ENCODE measurements at places on chromosomes 7 and 10.

- DNase-seq = no peak
These were observed 91.5 kb upstream of the TCERG1L start for GRCh38 chr10:131402771-131403650.

GRCh38 chr10:131260452-131261211 is 50.9 kb downstream of the TCERG1L start:
- no peak for DNase-seq

DNA sequence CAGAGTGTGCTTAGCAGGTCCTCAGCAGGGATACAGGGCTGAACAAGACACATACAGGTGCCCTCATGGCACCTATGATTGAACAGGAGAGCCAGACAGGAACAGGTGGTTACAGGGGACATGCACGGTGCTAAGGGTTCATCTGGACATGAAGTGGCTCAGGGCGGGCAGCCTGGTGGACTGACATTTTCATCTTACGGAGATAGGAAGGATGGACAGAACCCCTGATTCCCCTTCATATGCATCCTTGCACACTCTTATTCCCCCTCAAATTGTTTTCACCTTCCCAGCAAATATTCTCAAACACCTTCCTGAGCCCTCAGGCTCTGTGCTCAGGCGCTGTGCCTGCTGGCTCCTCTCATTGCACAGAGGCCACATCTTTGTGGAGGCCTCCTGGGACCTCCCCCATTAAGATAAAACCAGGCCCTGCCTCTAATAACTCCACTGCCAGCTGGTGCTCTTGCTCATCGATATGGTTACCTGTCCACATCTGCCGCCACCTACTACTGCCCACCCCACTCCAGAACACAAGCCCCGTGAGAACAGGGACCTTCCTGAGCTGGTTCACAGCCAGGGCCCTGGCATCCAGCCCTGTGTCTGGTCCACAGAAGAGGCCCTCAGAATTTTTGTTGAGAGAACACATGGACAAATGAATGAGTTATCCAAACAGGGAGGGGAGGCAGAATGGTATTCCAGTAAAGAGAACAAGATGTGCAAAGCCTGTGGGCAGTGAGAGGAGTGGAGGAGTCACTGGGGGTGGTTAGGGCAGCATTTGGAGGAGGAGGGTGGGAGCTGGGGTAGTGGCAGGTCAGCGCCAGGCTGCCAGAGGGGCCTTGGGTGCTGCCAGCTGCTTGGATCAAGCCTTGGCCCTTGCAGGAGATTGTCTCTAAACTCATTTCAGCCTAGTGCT is 68.9 kb upstream of the AQP1 start:
- no peak for DNase-seq

DNA sequence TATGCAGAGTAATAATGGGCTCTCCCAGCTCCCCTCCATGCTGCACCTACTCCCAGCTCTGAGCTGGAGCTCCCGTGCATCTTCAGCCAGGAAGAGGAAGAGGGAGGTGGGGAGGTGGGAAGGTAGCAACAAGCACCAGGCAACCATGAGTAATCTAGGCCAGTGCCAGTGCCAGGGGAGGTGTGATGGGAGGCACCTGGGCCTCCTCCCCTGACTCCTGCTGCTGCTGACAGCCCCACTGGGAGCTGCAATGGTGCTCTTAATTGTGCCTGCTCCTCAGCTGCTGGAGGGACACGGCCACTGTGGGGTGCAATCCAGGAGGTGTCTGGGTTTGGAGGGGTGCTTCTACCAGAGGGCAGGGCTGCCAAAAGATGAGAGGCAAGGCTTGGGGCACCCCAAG is 243.0 kb downstream of the PLXNA4 start:
- no peak for DNase-seq

DNA sequence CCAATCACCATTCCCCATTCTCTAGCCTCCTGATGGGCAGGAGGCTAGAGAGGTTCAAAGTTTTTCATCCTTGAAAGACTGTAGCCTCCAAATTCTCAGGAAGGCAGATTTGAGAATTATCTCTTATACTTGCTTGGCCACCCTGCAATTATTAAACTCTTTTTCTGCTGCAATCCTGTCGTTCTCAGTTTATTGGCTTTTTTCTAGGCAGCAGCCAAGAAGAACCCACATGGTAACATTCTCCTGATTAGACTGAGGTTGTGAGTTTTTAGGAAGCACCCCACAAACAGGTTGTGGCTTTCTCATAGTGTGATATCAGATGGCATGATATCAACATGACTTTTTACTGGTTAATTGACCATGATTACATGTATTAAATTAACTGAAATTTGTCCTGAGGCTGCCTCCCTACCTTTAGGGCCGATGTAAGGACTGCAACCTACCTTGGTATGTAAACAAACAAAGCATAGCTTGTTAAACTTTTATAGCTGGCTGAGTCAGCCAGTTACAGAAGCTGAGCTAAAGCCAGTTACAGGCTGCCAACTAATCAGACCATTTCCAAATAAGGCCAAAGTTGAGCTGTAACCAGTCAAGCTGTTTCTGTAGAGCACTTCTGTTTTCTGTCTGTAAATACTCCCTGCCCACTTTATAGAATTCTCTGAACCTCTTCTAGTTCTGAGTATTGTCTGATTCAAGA is 3.2 kb upstream of the ZNF248 start:
- DNase-seq = no peak

GRCh38 chr7:74311305-74311744 is 22.1 kb downstream of the CLIP2 start:
- no peak for DNase-seq

DNA sequence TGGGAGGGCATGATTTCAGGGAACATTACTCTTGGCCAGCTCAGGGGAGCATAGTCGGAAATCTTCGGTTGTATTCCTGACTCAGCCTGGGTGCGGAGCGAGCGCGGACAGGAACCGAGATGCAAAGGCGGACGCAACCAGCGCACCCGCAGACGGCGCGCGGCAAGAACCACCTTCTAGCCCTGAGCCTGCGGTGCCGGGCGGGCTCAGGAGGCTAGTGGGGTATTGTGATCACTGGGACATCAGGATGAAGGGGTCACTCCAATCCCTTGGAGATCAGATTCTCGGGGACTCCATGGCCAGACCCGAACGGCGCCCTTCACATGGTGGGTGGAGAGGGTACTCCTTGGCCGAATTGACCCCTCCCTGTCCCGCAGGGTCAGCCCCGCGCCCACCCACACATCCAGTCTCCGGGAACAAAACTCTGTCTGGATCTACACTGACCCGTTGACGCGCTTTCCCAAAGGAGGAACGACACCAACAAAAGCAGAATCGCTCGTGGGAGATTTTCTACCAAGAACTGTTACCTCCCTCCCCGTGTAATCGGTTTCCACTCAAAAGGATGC is 730.5 kb downstream of the ZWINT start:
- DNase-seq = no peak

- peak; percentile 3 for DNase-seq
These were observed 57.6 kb downstream of the SNX10 start for GRCh38 chr7:26349005-26349915.

DNA sequence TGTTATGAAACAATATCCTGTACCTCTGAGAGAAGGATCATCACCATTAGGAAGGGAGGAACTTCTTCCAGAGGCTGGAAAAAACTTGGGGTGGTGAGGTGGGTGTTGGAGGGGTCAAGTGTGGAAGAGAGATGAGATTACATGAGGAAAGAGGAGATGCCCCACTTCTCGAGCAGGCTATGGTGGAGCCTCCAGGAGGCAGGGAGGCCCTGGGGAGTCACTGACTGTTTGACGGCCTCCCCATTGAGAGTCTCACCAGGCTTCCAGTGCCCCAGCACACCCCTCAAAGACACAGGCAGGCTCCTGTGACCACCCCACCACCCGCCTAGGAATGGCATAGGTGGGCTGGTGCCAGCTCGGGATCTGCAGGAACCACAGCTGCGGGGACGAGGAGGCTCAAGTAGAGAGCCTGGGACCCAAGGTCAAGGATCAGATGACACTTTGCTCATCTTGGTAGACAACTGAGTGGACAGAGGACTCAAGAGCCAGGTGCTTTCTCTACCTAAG is 185.3 kb upstream of the GDF10 start:
- no peak for DNase-seq

DNA sequence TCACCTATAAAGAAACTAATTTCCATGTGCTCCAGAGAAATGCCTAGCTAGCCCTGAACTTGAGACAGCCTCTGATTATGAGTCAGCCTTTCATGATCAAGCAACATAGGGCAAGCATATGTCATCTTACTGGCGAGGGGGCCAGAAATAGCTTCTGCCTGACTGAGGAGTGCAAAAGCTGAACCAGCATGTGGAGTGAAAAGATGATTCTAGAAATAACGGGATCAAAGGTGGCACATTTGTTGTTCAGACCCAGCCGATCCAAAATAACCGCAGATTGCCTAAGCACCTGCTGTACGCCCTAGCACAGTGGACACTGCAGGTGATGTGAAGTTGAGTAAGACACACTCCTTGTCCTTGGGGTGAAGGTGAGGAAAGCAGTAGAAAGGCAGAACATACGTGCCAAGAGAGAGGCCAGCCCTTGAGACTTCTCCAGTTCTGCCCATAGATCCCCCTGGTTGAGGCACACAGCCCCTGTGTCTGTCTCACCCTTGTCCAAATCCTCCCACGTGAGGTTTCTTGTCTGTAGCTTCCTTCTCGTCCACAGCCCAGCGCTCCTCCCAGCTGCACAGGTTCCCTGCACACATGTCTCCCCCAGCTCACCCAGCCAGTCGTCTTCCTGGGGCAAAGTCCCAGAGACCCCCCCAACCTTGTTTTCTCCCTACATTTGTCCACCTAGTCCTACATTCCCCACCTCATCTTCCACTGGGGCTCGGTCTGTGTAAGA is 2.8 kb upstream of the BCL7B start:
- DNase-seq = no peak

- DNase-seq = no peak
These were observed 104.9 kb downstream of the SPDYE5 start for GRCh38 chr7:75596727-75597614.

DNA sequence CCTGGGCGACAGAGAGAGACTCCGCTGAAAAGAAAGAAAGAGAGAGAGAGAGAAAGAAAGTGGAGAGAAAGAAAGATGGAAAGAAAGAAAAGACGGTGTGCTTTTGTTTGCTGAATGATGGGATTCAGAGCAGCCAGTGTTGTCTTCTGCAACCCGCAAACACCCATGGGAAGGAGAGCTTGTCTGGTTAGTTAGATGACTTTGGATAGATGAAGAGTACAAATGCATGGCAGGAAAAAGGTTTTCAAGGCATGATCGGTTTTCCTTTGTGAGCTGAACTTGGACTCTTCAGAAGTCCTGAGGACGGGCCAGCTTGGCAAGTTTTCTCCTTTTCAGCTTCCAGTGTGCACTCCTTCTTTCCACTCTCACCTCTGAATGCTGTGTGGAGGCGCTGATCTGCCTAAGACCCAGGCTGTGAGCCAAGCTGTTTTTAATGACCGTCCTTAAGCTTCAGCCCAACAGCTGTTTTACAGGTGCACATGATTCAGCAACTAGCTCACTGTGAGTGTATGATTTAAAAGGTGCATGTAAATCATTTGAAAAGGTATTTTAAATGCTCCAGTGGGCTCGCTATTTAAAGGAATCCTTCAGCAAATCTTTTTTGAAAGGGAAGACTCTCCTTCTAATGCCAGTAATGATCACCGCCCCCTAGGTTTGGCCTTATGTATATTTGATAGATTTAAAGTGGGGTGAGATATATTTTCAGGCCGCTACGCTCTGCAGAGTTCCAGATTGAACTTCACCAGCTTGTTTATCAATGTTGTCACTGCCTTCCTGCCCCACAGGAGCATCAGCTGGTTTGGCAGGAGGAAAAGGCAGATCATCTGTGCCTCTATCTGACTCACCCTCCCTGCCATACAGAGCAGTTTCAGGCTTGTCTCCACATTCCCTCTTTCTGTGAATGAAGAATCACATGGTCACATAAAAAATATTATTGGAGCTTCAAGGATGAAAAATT is 115.0 kb downstream of the PLXDC2 start:
- DNase-seq = peak; percentile 32

- DNase-seq = no peak
These were observed 298.2 kb downstream of the FRMD4A start for GRCh38 chr10:14032406-14032998.

DNA sequence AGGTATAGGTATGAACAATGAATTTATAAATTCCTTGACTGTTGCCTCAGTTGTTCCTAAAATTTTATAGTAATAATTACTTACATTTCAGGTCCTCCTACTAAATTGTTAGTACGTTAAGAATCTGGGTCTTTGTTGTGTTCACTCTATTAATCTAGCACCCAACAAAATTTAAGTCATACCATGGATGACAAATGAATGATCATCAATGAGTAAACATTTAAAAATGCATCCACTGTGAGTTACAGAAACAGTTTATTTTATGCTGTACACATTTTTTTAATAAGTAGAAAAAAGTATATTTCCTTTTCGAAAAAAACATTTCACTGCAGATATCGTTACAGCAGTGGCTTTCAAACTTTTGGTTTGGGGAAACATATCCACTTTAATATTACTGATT is 265.2 kb downstream of the PCLO start:
- DNase-seq = no peak

DNA sequence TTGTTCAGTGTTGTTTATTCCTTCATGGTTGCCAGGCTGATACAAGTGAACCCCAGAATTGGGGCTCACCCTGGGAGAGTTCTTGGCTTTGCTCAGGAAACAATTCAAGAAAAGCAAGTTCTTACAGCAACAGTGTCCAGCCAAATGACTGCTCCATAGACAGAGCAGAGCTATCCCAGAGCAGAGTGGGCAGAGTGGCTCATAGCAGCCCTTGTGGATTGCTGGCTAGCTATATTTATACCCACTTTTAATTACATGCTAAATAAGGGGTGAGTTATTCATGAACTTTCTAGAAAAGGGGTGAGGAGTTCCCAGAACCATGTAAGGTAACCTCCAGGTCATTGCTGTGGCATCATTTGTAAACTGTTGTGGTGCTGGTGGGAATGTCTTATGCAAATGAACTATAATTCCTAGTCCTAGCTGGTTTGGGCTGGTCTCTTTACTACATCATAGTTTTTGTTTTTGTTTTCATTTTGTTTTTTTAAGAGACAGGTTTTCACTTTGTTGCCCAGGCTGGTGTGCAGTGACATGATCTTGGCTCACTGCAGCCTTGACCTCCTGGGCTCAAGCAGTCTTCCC is 59.9 kb upstream of the HBP1 start:
- no peak for DNase-seq

DNA sequence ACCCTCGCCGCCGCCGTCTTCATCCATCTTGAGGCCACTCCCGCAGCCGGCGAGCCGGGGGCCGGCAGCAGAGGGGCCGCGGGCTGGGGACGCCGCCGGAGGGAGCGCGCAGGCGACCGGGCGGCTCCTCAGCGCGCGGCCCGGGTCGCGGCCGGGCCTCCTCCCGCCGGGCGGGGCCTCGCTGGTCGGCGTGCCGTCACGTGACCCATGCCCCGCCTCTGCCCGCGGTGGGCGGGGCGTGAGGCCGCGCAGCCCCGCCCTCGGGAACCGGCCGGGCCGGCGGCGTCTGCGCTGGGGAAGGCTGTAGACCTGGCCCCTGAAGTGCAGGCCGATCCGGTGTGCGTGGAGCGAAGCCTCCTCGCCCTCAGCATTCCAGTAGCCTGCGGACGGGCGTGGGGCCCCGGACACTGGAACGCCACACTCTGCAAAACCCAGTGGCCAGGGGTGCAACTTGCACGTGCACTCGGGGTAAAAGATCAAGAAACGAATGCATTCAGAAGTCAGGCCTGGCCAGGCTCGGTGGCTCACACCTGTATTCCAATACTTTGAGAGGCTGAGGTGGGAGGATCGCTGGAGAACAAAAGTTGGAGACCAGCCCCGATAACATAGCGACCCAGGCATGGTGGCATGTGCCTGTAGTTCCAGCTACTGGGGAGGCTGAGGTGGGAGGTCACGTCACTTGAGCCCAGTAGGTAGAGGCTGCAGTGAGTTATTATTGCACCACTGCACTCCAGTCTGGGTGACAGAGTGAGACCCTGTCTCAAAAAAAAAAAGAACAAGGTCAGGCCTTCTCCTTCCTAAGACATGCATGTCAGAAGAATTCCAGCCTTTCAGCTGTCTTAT is at the start of gene CYTH3:
CYTH3 (minus strand) TSS at position 144 of the 843 bp plus-strand sequence; CDS start at position 27, 117 bp downstream.
- DNase-seq = peak; percentile 75

- DNase-seq = no peak
These were observed 556.5 kb upstream of the LRRN3 start for GRCh38 chr7:110534241-110534931.
